ENCODE measurements at places on chromosomes 16 and 17.

DNA sequence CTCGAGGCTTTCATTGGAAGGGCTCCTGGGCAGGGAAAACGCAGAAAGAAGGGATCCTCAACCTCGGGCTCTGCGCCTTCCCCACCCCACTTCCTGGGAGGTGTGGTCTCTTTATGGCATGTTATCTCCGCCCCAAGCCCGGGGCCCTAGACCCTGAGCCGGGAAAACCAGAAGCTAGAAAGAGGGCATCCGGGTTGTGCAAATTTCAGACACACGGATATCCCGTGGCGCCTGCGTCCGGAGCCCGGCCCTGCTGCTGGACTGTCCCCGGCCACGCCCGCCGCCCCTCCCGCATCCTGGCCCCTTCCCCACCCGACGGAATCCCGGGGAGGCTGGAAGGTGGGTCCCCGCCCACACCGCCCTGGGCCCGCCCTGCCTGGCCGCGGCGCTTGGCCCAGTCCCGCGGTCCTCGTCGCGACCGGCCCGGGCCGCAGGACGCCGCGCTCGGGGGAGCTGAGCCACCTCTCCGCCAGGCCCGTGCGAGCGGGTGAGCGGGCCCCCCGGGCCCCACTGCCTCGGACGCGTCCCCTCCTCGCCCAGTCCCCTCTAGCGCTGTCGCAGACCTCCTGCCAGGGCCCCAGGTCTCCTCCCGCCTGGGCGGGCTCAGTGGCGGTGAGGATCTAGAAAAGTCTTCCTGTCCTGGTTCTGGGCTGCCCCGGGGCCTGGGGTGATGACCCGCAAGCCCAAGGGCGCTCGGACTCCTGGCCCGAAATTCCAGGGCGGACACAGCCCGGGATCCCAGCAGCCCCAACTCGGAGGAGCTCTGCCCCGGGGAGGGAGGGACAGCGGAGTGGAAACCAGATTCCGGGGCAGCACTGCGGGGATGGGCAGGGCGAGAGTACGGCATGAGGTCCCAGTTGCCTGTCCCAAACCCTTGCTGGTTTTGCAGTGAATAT is at the start of gene SLC16A5:
Gene SLC16A5 (plus strand): TSS at position 397 of the 896 bp plus-strand sequence. CDS start 5,683 bp downstream, outside the sequence.
- DNase-seq: no peak

GRCh38 chr16:75997606-75998005 is 271.3 kb upstream of the CPHXL start:
- no peak for DNase-seq

- DNase-seq: peak; percentile 62
Observed at GRCh38 chr16:77171745-77172635, 19.0 kb upstream of the MON1B start.

GRCh38 chr17:75848523-75849278 is 4.5 kb upstream of the UNC13D start:
- DNase-seq: peak; percentile 53

- no peak for DNase-seq
Observed at GRCh38 chr17:34990921-34991365, 10.6 kb downstream of the LIG3 start.

- peak; percentile 42 for DNase-seq
Observed at GRCh38 chr17:9677411-9677810, 32.1 kb downstream of the USP43 start.

DNA sequence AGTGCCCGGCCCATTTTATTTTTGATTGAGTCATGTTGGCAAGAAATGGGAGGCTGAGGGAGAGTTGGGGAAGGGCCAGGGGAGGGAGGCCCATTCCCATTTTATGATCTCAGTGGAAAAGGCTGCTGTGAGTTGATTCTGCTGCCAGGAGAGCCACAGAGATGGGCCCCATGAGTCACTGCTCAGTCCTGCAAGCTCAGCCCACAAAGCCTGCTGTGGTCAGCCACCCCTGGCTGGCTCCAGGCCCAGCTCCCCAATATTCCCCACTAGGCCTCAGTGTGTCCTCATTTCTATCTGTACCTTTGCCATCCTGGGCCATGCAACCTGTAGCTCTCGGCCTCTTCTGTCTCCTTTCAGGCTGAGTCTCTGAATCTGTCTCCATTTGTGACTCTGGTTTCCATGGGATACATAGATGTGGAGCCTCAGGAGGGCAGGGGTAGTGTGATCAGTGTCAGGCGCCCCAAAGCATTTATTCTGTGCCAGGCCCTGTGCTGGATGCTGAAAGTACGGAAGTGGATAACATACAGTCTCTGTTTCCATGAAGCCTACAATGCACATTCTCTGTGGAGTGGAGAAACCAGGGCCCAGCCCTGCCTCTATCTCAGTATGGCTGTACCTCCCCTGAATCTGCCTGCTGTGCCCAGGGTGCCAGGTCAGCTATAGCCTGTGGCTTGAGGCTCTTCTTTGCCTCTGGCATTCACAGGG is 1.9 kb upstream of the PLEKHG4 start:
- DNase-seq: peak; percentile 99
